ENCODE measurements at places on chromosomes 6 and 20.

DNA sequence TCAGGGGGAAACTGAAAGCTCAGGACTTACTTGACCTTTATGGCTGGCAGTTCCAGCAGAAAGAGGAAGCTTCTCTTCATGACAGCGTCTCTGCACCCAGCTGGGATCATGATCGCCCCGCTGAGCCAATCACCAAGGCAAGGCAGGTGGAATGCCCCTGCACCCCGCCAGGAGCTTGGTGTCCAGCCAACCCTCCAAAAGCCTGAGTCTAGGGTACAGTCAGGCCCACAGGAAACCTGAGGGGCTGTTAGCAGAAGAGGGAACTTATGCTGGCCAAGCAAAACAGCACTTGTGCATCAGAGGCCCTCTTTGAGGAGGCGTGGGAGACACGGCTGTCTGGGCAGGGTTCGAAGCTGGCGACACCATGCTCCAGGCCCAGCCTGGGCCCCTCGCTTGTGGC, 188.3 kb upstream of the GMDS start:
- DNase-seq: no peak

GRCh38 chr6:122859676-122860075, 70.6 kb downstream of the SMPDL3A start:
- no peak for DNase-seq

DNA sequence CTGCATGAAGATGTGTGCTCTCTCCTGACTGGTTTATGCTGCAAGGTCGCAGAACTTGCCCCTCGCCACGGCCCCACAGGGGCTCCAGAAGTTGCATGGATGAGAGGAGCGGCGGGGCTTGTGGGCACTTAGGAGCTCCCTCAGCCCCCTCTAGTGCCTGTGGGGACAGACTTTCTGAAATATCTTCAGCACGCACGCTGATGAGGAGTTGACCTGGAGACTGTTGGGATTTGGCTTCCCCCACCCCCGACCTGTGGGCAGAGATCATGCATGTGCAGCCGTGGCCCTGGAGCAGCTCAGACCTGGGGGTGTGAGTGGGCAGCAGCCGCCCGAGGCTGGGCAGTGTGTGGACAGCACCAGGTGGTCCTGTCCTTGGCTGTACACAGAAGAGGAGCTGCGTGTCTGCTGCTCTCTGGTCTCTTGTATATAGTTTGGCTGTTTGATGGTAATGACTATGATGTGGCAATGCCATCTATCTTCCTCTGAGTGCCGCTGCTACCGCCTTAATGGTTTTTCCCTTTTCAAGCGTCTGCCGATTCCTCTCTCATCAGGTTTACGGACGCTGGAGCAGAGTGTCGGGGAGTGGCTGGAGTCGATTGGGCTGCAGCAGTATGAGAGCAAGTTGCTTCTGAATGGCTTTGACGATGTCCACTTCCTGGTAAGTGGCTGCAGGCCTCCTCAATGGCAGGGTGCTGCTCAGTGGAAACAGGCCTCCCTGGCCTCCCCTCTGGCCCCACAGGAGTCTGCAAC, 81.4 kb downstream of the TCP11 start:
- no peak for DNase-seq

DNA sequence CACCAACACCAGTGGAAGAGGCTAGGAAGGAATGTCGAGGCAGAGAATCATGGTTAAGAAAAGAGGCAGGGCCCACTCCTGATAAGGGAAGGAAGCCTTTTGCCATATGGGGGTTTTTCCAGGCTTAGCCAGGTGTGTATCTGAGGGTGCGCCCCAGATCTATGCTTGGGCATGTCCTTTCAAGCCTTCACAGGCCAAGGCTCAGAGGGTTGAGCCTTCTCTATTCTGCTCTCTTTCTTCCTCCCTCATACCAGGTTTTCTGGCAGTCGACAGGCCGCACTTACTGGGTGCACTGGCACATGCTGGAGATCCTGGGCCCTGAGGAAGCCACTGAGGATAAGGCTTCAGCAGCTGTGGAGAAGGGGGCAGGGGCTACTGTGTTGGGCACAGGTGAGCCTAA, 4.7 kb downstream of the CUL9 start:
- no peak for DNase-seq

GRCh38 chr20:47665221-47665991, 119.9 kb downstream of the SULF2 start:
- no peak for DNase-seq

- DNase-seq: no peak
Measured at GRCh38 chr6:139882234-139882633, 507.8 kb upstream of the CITED2 start.

GRCh38 chr20:36585410-36586125, 12.2 kb downstream of the TGIF2 start:
- DNase-seq: no peak

DNA sequence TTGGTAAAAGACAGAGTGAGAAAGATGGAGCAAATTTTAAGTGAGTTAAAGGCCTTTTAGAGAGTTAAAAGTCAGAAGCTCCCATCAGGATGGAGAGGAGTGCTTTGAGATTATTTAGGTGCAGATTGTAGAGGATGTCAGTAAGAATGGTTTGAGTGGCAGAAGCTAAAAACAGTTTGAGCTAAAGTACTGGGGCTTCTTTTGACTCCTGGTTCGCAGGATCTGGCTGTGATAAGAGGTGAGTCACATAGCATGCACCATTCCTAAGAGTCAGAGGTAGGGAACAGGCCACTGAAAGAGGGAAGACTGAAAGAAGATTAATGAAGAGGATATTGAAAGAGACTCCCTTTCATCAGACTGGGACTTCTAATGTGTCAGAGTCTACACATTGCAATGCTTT, 1047.9 kb upstream of the MAP3K7 start:
- DNase-seq: no peak

- no peak for DNase-seq
Measured at GRCh38 chr6:57283106-57283505, 34.3 kb upstream of the PRIM2 start.

DNA sequence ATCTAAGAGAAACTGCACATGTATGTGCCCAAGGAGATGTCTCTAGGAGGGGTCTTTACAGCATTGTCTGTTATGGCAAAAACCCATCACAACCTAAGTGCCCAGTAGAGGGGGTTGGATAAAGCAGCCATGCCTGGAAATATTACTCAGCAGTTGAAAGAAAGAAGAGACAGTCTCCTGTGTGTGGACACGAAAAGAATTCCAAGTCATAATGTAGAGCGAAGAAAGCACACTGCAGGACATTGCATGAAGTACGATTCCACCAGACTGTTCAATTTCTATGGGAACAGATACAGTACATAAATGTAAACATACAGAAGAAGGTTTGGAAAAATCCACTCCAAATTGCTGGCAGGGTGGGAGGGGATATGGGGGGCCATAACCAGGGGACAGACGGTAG, 7.3 kb upstream of the TGM2 start:
- DNase-seq: no peak

DNA sequence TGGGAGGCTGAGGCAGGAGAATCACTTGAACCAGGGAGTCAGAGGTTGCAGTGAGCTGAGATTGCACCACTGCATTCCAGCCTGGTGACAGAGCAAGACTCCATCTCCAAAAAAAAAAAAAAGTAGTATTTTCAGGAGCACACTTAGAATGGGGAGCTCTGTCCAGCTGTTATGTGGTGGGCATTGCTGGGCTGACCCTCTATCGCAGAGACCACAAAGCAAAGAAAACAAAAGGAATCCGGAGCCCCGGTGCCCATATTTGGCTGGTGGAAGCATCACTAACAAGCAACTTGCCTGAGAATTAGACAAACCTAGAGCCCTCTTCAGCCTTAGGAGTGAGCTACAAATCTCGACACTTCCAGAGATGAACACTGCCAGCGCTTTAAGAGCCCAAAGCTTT, 137.3 kb upstream of the GPR6 start:
- no peak for DNase-seq

- no peak for DNase-seq
Measured at GRCh38 chr20:59603176-59603575, 1.2 kb upstream of the PHACTR3 start.

DNA sequence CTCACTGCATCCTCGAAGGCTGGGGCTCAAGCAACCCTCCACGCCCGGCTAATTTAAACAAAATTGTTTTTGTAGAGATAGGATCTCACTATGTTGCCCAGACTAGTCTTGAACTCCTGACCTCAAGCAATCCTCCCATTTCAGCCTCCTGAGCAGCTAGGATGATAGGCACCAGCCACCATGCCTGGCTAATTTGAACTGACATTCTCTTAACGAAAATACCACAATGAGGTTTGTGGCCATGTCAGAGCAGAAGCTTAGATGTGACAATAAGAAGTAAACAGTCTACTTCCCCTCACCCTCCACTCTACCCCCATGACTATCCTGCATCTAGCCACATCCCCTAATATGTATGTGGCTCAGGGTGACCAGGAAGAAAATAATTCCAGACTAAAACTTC, 74.8 kb upstream of the PLCB4 start:
- no peak for DNase-seq

- no peak for DNase-seq
Measured at GRCh38 chr6:119267126-119267905, 82.2 kb downstream of the MAN1A1 start.

DNA sequence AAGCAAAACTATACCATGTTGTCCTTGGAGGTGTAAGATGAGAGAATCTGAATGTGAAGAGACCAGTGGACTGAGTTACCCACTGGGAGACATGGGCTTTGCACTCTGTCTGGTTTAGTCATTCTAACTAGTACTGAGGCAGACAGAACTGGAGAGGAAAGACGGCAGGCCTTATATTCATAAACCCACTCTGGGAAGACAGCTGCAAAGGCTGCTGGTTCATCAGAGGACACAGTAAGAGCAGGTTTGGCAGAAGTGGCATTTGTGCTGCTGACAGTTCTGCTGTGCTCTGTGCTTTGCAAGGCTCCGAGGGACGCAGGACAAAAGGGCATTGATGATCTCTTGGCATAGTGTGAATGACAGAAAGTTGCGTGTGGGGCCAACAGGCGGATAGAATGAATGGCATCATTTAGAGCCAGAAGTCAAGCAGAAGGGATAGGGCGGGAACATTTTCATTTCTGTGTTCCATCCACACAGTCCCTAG, 142.3 kb upstream of the TENT5A start:
- no peak for DNase-seq

GRCh38 chr6:139242457-139243240, 49.1 kb downstream of the TXLNB start:
- no peak for DNase-seq

DNA sequence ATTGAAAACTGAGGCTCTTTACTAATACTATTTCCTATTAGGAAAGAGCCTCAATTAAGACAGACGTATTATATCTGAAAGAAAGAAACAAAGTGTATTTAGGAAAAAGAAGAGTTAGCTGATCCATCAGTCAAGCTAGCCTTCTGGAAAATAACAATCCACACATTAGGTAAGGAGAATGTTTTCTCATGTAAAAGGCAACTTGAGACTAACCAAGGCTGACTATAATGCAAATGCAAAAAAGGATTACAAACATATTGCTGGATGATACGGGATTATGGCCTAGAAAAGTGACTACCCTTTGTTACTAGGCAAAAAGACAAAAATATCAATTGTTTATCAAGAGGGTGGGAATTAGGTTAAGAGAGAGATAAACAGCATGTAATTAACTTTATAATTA, 176.9 kb downstream of the RFPL4B start:
- DNase-seq: no peak

GRCh38 chr20:50625986-50626677, 65.2 kb downstream of the RIPOR3 start:
- DNase-seq: no peak

GRCh38 chr20:58308290-58308679, 1.2 kb upstream of the RAB22A start:
- no peak for DNase-seq

GRCh38 chr20:44702776-44703175, 12.4 kb upstream of the CCN5 start:
- no peak for DNase-seq

DNA sequence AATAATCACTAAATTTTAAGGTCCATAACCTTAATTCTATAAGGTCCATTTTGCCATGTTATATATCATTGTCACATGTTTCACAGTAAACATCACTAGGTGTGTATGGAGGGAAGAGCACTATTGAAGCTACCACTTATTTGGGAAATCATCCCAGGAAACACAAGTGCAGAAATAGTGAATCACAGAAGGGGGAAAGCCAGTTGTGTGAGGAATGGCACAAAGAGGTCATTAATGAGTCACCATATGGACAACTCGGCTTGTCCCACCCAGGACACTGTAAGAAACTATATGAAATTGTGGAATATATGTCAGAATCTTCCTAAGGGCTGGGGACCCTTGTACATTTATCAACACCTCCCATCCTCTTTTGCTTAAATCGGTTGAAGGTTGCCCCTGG, 13.7 kb downstream of the BTN3A1 start:
- DNase-seq: no peak

DNA sequence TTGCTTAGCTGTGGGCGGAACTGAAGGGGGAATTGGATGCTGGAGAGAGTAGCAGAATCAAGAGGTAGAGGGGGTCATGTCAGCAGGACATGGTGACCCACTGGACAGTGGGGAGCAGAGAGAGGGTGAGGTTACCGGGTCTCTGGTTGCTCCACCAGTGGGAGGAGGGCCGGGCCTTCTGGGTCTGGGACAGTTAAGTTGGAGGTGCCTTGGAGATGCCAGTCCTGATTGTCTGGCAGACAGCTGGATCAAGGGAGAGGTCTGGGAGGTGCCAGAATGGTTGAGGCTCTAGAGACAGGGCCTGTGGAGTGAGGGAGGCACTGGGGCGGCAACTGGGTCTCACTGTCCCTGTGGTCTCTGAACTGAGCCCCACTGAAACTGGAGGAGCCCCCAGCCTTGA, 24.6 kb downstream of the MANBAL start:
- DNase-seq: no peak

DNA sequence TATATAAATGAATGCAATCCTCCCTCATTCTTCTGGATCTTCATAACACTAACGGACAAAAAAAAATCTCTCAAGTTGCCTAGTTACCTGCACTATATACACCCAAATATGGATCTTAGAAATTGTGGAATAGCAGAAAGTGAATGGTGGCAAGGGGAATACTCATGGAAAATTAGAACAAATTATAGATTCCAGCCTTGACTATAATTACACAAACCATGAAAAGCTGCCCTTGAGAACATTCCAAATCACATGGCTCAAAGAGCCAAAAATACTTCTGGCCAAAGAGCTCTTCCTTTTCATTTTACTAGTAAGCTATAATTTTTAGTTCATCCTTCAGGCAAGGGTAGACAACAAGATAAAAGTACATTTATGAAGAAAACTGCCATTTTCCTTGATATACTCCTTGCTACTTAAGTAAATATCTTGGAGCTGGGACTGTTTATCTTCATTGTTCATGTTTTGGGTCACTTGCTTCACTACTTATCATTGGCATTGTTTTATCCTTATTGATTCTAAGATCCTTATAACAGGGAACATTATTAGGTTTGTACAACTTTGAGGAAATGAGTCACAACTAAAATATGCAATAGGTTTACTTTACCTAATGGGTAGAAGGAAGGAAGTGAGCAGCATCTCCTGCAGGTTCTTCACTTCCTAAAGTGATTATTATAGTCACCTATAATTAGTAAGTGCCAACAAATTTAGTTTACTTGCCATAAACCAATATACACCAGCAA, 6.4 kb upstream of the MTRES1 start:
- DNase-seq: no peak

DNA sequence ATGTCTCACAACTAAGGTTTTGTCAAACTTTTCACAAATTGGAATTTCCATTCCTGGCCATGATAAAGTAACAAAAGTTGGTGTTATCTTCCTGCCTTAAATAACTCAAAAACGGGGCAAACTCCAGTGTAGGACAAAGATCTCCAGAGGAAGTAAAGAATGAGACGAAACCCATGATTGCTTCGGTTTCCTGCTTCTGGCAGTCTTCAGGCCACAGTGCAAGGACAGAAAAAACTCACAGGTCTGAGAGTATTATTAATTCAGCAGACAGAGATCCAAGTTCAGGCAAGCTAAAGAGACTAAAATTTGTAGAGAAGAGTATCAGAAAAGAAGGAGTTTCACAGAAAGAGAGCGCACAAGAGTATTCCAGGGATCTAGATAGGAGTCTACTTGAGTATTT, 64.8 kb upstream of the RCAN2 start:
- no peak for DNase-seq

All from activated effector memory CD4-positive, alpha-beta T cell treated with Interleukin-2 at 50 U/mL for 16 hours (primary cell).